Activated T-helper 2 cell treated with anti-CD3 and anti-CD28 coated beads, Interferon-gamma antibody, Interleukin-2, Interleukin-4, amounts not matched to agents 10 μg/mL and 5 μg/mL and 100 μg/mL, durations not matched to agents 14 hours and 24 hours and 36 hours (primary cell): ENCODE measurements at places on chromosomes 7 and 10.

DNA sequence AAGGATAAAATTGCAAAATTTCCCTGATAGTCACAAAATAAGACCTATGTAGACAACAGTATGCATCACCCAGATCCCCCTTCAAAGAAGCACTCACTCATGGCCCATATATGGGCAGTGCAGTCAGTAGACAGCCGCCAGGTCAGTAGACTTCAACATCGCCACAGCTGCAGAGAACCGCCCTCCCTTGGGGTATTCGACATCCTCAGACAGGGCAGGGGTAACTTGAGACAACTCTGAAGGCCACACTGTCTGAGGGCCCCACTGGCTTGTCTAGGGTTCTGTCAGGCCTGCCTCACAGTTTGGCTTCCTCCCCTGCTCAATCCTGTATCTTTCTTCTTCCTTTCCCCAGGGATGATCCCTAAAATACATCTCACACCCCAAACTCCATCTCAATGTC is 172.3 kb downstream of the IMMP2L start:
- no peak for DNase-seq

- DNase-seq: no peak
Measured at GRCh38 chr7:144854839-144855424, 19.1 kb upstream of the TPK1 start.

DNA sequence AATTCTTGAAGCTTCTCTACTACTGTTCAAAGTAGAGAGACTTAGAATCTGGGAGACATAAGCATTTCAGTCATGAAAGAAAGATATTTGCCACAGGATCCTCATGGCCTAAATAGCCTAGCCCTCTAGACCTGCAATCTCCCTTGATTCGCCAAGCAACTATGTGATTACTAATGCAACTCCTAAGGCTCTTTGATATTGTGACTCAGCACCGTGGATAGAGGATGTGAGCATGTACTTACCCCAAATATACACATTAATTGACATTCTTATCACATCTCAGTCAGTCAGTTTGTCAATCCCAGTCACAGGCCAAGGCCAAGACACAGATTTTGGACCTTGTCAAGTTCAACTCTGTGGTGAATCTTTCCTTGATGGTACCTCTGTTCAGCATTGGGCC is 42.6 kb downstream of the GPR37 start:
- DNase-seq: no peak

DNA sequence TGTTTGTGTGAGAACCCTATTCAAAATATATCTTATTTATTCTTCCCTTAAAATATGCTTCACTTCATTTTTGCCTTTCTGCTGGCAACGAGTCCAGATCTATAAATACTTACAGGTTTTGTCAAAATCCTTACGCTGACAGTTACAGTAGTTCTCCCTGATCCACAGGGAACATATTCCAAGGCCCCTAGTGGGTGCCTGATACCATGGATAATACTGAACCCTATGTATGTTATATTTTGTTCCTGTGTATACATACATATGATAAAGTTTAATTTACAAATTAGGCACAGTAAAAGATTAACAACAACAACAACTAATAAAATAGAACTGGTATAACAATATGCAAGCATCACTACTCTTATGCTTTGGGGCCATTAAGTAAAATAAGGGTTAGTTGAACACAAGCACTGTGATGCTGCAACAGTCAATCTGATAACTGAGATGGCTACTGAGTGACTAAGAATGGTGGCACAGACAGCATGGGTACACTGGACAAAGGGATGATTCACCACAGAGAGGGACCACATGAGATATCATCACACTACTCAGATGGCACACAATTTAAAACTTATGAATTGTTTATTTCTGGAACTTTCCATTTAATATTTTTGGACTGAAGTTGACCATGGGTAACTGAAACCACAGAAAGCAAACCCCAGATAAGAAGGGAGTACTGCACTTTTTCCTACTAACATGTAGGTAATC is 29.4 kb upstream of the PCGF5 start:
- no peak for DNase-seq

GRCh38 chr10:76399226-76399625 is 967.8 kb downstream of the LRMDA start:
- no peak for DNase-seq

DNA sequence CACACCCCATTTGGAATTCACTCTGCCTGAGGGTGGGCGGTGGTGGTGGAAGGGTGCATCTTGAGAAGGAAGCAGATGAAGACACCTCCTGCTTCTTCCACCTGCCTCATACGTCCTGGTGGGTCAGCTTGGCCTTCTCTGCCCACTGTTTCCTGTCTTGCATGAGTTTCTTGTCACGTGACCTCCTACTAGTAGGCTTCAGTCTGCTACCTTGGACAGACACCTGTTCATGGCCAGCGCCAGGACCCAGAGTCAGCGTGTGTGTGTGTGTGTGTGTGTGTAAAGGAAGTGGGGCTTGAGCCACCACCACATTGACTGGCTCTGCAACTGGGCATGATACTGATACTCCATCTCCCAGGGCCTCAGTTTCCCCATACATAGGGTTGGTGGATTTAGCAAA is 17.1 kb upstream of the VPS37D start:
- no peak for DNase-seq

DNA sequence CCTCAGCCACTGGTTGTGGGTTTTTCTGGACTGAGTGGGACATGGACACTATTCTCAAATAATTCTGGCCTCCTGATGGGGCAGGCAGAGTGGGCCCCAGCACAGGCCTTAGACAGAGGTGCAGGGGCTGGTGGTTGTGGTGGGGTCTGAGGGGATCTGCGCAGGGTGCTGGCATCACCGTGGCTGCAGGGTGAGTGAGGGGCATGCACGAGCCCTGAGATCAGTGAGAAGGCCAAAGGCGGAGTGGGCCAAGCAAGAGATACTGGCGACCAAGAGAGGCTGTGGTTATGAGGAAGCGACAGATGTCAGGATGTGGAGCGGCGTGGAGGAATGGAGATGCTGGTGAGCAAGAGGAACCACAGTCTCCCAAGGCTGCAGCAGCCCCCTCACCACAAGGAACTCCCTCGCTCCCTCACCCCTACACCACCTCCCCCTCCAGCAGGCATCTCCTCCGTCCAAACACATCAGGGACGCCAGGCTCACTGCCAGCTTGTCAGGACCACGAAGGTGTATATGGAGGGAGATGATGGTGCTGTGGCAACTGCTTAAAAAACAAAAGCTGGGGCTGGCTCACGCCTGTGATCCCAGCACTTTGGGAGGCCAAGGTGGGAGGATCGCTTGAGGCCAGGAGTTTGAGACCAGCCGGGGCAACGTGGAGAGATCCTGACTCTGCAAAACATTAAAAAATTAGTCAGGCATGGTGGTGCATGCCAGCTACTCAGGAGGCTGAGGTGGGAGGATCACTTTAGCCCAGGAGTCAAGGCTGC is 9.6 kb downstream of the PRF1 start:
- DNase-seq: no peak

DNA sequence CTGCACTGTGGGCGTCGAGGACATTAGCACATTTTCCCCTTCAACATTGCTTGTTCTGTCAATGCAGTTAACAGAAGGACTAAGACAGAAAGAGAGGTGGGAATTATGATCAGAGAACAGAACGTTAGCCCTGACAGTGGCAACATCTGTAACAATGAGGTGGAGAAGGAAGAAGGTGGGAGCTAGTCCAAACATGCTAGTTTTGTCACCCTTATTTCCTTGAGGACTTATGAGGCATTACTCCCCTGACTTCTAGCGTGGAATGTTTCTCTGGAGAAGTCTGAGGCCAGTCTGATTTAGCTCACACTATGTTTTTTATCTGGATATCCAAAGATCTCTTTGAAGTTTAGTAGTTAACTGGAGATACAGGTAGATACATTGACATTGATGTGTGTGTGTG is 73.4 kb downstream of the ZMYND11 start:
- no peak for DNase-seq

DNA sequence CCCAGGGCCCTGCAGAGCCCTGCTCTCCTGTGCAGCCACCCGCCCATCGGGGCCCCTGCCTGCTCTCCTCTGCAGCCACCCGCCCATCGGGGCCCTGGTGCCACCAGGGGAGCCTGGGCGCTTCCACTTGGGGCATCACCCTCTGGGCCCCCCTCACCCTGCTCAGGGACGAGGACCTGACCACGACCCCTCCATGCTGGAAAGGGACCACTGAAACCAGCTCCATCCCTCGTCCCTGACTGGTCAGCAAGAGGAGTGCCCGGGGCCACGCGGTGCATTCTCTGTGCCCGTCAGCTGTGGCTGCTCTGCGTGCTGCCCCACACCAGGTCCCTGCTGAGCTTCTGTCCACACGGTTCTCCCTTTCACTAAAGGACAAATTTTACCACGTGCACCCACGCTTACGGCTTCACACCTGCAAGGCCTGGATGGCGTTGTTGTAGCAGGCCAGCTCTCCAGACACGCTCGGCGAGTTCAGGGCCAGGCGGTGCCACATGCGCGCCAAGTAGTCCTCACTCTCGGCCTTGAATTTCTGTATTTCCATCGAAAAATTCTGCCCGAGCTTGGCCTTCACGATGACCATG is 57.6 kb downstream of the CFAP46 start:
- no peak for DNase-seq

- DNase-seq: no peak
Measured at GRCh38 chr7:123571684-123572083, 14.1 kb upstream of the NDUFA5 start.
